ENCODE measurements at places on chromosomes 5 and 9.

GRCh38 chr5:100860407-100860806, 42.7 kb downstream of the ST8SIA4 start:
- DNase-seq: no peak

DNA sequence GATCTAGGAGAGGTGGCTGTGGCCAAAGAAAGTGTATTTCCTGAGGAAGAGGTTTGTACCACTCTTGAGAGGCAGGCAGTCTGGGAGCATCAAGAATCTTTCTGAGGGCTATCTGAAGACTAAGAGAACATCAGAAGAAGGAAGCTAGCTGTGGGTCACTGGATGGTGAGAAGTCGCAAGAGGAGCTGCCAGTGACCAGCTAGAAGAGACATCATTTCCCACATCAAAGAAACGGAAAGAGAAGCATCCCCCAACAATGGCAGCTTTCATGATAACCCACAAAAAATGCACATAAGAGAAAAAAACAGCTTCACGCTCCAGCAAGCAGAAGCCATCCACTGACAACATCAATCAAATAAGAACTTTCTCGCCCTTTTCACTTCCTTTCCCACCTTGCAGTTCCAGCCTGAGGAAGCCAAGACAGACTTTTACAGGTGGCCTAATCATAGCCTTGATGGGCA, 25.0 kb upstream of the CEP78 start:
- DNase-seq: no peak

DNA sequence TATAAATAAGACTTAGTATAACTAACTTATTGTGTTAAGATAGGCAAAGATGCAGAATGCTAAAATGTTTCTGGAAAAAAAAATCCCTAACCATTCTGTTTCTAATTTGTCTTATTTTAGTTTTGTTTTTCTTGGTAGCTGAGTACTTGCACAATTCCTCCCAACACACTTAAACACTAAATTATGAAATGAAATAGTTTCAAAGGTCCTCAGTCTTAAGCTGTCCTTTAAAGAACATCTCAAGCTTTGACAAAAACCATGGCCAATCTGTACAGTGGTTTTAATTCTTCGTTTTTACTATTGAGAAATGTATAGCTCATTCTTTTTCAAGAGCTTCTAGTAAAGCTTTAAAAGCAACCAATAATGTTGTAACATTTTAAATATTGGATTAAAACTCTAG, 171.5 kb downstream of the EDIL3 start:
- DNase-seq: no peak

- no peak for DNase-seq
Observed at GRCh38 chr9:3662671-3663070, 136.9 kb upstream of the RFX3 start.

- DNase-seq: no peak
Observed at GRCh38 chr5:107385708-107386107, 285.0 kb downstream of the EFNA5 start.

DNA sequence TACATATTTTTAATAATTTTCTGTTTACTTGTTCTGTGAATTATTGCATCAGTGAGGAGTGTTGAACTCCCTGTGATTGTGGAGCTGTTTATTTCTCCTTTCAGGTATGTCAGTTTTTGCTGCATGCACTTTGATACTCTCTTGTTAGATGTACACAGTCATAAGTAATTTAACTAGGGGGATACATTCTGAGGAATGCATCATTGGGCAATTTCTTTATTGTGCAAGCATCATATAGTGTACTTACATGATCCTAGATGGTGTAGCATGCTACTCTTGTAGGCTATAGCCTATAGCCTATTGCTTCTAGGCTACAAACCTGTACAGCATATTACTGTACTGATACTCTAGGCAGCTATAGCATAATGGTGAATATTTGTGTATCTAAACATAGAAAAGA, 9.5 kb downstream of the DENND4C start:
- DNase-seq: no peak

GRCh38 chr5:131644822-131645221, 9.8 kb upstream of the RAPGEF6 start:
- no peak for DNase-seq

DNA sequence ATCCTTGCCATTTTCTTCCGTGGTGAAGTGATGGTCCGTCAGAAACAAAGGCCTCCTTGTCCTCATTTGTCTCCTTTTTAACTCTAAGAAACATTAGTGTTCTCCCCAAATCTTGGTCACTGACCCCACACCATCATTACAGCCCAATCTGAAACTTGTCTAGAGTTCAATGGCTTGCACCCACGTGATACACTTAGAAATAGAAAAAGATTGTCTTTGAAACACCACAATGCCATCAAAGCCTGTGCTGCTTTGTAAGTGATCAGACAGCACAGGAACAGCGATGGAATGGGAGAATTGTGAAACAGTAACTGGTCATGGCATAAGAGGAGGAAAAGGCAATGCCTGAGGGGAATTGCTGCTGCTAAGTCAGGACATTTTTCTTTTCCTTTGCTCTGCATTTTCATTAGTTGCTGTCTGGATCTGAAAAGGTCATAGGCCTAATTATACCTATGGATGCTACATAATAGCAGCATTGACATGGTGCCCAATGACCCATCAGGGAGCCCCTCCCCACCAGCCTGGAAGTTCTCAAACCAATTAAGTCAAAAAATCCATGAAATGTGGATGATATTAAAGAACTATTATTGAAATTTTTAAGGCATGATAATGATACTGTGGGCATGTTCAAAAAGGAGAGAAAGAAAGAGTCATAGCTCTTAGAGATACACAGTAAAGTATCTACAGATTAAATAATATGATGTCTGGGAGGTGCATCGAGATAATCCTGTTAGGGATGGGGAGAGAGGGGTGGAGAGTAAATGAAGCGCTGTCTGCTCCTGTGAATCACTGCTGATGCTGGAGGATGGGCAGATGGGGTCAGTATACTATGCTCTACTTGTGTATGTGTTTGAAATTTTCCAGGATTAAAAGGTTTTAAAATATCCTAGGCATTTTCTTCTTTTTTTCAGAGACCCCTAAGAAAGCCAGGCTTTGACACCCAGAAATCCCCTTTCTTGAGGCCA, 83.6 kb downstream of the ENC1 start:
- DNase-seq: no peak

GRCh38 chr5:172299916-172300439, 16.4 kb upstream of the UBTD2 start:
- no peak for DNase-seq

DNA sequence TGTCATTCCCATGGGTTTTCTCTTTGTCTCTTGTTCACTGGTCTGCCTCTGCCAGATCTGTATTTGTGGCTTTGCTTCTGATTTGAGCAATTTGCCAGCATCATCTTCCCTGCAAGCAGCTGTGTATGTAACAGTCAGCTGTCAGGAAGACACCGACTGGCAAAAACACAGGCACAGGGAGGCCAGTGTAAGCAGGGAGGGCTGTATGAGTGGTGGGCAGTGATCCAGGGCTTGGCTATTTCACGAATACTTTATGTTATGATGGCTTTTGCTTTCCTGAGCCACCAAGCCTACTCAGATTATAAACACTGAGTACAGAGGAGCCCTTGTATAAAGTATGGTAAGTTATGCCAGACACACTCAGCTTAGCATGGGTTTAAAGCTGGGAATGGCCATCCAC, 11.6 kb downstream of the BNIP1 start:
- DNase-seq: no peak

DNA sequence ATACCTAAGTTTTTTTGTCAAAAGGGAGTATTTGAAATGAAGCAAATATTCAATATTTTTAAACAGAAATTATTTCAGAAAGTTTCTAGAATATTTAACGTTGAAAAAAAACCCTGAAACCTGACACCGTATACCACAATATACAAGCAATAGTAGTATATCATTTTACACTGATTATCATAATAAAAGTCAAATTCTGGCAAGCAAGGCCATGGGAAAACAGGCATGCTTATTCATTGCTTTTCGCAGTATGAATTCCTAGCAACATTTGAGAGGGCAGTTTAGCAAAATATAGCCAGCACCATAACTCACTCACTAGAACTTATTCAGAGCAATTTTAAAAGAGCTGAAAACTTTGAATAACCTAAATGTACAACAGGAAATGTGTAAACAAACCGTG, 46.1 kb downstream of the ERAP1 start:
- DNase-seq: no peak

- DNase-seq: no peak
Observed at GRCh38 chr9:32351845-32352244, 32.6 kb upstream of the ACO1 start.

DNA sequence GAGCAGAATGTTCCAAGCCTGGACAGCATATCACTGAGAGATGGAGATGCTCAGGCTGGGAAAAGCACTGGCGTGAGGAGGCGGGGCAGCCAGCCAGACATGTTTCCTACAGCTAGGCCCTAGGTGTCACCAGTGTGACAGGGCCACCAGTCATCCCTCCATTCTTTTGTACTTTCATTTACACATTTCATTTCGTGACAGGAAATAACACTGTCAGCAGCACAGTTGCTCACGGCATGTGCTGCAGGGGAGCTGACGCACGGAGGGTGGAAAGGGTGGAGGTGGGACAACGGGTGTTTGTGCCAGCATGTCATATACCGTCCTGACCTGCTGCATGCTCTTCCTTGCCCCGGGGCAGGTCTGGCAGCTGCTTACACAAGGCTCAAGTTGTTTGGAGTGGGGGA, 14.8 kb upstream of the CEMIP2 start:
- no peak for DNase-seq

- DNase-seq: no peak
Observed at GRCh38 chr9:114894609-114895433, 35.6 kb downstream of the TNFSF8 start.

GRCh38 chr5:55031492-55031891, 7.4 kb downstream of the GZMK start:
- DNase-seq: no peak

DNA sequence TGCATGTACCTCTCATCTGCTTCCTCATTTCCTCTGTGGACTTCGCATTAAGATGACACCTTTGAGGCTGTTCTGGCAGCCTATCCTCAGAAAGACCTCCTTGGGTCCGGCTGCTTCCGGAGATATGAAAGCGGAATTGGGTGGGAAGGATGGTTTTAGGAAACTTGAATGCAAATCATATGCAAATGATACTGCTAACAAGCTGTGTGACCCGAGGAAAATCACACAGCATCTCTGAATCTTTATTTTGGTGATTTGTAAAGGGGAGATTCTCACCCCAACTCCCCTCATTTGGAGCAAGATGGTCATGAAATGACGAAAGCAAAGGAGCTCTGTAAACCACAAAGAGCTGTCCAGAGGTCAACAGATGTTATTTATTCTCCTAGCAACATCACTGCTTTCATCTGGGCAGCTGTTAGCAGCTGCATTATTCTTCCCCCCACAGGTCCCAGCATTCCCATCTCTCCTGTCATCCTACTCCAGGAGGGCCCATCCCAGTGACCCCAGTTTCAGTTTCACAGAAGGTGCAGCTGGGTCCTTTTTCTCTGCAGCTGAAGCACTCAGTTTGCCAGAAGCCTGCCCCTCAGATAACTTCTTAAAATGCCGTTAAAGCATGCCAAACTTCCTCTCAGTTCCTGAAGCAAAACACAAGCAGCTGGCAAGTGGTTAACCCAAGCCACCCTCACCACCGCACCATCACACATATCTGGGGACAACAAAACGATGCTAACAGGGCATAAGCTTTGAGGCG, 269.5 kb downstream of the SEC61B start:
- no peak for DNase-seq

DNA sequence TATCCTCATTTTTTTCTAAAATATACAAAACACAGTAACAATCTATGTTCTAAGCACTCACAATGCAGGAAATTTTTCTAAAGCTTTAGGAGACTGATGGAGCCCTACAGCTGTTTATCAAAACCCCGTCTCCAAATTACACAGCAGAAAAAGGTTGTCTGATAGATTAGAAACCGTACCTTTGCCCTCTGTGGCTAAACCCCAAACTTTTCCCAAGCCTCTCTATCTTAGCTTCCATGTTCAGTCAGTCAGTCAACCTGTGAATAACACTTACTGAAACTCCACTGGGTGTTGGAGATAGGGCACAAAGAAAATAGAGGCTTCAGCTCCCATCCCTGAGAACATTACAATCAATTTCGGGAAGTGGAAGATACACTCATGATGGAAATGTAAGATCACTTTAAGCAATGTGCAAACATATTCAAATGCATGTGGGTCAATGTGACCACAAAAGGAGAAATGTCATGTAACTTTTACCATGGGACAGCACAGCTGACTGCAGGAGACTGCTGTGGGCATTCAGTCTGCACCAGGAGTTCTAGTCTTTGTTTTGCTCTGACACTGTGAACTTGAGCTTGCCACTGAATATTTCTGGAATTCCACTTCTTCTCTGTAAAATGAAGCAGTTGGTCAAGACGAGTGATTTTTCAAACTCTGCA, 279.5 kb upstream of the PIK3R1 start:
- no peak for DNase-seq

DNA sequence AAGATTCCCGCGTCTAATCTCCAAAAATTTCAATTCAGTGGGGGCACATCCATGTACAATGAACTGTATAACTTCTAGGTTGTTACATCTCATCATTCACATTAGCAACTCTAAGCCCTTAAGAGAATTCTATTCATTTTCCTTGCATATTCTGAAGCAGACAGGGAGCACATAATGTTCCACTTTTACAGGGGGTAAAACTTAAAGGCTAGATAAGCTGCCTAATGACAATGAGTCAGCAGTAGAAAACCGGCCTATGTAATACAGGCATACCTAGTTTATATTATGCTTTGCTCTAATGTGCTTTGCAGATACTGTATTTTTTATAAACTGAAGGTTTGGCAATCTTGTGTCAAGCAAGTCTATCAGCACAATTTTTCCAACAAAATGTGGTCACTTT, 40.4 kb downstream of the PTAR1 start:
- no peak for DNase-seq

GRCh38 chr9:110156902-110157301, 51.1 kb downstream of the C9orf152 start:
- DNase-seq: no peak

- DNase-seq: no peak
Observed at GRCh38 chr5:15421921-15422412, 78.0 kb upstream of the FBXL7 start.

GRCh38 chr5:1751026-1751863, 48.4 kb downstream of the MRPL36 start:
- DNase-seq: no peak

GRCh38 chr5:142280066-142281007, 44.5 kb downstream of the SPRY4 start:
- DNase-seq: no peak

GRCh38 chr5:103466495-103466894, 96.1 kb downstream of the NUDT12 start:
- DNase-seq: no peak

GRCh38 chr9:132606066-132606465, 23.7 kb downstream of the BARHL1 start:
- DNase-seq: no peak

- no peak for DNase-seq
Observed at GRCh38 chr9:124954255-124954654, 13.4 kb upstream of the GOLGA1 start.

DNA sequence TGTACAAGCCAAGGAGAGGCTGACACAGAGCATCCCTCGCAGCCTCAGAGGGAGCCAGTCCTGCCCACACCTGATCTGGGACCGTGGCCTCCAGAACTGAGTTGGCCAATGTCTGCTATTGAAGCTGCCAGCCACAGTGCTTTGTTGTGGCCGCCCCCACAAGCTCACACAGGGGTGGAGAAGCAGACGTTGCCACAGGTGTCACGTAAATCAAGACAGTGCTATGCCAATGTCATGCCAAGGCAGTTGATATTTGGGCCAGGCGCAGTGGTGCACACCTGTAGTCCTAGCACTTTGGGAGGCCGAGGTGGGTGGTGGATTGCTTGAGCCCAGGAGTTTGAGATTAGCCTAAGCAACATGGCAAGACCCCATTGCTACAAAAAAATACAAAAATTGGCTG, 17.3 kb upstream of the TERT start:
- no peak for DNase-seq

GRCh38 chr5:134714120-134714519, 24.2 kb upstream of the CAMLG start:
- no peak for DNase-seq

GRCh38 chr5:143537056-143537455, 133.6 kb upstream of the NR3C1 start:
- DNase-seq: no peak
